ENCODE measurements at places on chromosomes 11 and 22. TPM values are rescaled to one million over a fixed set of nuclear protein-coding genes. Genes with fewer than 3 reads are reported as not detected.

MS4A12 gene
- not detected for total RNA-seq

MRGPRX4 gene
- total RNA-seq = not detected

OR52H1 gene
- 0.20 TPM for total RNA-seq

ACR gene
- not detected for total RNA-seq

FGF19 gene
- not detected for total RNA-seq

PICK1 gene
- 21.5 TPM for total RNA-seq

PRG3 gene
- total RNA-seq = not detected

- no peak for DNase-seq
Measured at GRCh38 chr11:13759050-13759449, 90.6 kb downstream of the FAR1 start.

DNA sequence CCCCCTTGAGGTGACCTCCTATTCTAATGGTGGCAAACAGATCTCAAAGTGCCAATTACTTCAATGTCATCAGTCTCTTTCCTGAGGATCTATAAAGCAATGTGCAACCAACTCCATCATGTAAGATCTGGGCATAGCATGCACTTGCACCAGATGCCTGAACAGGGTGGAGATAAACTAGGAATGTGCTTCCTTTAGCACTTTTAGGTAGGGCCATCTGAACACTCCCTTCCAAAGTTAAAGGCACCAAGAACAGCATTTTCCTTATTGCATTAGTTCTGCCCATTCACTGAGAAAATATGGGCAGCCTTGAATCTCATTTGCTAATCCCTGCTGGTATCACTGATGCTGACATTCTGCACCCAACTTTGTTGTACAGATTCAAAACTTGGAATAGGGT lies 112.0 kb downstream of the SGSM3 start:
- DNase-seq = no peak

DNA sequence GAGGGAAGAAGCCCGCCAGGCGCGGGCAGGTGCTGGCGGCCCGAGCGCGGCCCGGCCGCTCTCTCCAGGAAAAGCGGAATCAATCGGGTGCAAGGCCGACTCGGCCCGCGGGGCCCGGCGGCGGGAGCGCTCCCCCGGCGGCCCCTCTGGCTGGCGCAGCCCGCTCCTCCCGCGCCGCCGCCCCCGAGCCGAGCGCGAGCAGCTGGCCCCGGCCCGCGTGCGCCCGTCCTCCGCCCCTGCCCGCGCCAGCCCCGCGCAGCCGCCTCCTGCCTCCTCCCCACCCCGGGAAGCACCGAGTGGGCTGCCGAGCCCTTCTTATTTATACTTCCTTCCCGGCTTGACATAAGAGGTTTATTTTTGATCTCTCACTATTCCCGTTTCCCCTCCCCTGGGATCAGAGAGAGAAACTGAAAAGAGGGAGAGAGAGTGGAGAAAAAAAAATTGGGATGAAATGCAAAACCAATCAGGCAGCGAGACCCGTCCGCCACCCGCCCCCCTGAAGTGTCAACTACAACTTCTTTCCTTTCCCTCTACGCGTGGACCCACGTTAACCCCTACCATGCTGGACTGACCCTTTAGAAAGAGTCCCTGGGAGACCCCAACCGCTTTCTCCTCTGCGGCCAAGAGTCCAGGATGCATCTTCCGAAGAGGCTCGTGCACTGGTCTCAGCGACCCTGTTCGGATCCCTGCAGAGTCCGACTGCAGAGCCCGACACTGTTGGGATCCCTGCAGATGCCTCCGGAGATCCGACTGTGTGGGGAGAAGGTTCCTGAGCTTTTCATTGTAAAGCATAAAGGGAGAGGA lies at the start of gene ADAMTS8:
TSS of gene ADAMTS8 (minus strand) at position 294 of the 804 bp plus-strand sequence. CDS start 323 bp downstream, outside the sequence.
- no peak for DNase-seq

- no peak for DNase-seq
Measured at GRCh38 chr11:69414773-69415187, 66.7 kb upstream of the LINC01488 start.

DNA sequence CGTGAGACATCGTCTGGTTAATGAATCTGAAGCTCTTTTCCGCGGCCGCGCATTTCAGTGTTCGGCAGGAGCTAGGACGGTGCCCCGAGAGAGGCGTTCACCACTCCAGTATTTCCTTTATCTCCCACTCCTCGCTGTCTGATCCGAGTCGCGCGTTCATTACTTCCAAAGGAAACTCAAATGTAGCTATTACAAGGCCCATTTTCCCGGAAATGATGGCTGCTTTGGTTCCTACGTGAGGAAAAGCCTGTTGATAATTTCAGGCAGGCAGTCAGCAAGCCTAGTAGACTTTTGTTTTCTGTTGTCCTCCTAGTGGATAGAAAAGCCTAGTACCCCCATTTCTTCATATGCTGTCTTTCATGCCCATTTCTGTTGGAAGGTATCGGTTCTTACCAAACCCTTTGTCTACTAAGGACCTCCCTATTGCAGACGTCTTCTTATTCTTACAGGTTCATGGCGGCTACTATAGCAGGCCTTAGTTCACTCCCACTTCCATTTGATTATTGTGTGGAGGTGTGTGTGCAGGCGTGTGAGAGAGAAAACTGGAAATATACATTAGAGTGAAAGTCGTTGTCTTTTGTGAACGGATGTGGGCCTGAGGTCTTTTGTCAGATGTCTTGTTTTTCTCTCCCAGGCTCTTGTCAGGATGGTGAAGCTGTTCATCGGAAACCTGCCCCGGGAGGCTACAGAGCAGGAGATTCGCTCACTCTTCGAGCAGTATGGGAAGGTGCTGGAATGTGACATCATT lies 737 bp downstream of the RBM4 start:
- no peak for DNase-seq

DNA sequence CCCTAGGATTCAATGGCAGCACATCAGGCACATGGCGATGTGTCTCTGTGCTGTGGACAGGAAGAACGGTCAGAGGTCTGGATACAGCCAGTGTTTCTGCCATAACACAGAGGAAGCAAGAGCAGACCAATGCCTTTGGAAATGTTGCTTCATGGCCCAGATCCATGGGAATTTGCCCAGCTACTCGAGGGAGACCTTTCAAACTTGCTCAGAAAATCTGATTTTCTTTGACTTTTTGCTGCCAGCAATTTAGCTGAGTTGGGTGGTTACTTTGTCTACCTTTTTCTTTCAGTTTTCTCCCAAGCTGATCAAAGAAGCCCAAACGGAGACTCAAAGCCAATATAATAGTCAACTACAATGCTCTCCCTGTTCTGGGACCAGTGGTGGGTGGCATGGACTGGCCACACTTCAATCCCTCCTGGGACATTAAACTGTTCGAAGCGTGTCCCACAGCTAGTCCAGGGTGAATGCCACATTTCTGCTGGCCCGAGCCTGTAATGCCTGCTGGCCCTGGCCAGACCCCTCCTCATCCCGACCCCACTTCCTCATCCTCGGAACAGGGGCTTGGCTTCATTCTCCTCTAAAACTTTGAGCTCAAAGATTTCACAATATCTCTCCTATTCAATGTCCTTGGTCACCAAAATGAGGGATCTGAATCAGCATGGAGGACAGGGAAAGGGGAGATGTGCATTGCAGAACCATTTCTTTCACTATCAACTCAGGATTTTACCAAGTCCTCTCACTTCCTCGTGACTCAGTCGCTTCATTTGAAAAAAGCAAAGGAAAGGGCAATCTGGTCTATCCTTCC lies 93.3 kb downstream of the ABTB2 start:
- no peak for DNase-seq

DNA sequence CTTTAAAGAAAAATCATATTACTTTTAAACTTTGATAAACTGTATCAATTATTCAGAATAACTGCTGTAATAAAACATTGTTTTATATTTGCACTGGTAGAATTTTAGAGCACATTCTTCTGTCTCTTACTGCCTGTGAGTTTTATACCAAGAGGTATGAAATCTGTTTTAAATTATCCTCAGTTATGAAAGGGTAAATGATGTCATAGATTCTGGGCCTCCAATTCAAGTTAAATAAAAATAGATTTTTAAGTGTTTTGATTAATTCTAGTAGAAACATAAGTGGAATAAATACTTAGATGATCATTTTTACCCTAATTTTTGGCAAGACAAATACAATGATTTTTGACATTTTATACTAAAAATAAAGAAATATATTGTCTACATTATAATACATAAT lies 93.0 kb downstream of the GUCY1A2 start:
- DNase-seq = no peak

DNA sequence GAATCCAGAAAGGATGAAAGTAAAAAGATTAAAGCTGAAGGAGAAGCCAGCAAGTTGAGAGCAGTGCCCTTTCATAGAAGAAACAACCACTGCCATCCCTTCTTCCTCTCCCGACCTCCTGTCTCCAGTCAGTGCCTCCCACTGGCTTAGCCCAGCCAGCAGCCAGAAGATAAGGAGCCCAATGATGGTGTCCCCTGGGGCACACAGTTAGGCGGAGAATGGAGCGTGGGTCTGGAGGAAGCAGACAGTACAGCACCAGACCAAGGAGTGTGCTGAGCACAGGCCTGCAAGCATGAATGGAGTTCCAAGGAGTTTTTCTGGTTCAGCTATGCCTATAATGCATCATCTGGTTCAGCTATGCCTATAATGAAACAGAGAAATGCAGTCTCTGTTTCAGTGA lies 54.3 kb upstream of the TNRC6B start:
- DNase-seq = no peak

DNA sequence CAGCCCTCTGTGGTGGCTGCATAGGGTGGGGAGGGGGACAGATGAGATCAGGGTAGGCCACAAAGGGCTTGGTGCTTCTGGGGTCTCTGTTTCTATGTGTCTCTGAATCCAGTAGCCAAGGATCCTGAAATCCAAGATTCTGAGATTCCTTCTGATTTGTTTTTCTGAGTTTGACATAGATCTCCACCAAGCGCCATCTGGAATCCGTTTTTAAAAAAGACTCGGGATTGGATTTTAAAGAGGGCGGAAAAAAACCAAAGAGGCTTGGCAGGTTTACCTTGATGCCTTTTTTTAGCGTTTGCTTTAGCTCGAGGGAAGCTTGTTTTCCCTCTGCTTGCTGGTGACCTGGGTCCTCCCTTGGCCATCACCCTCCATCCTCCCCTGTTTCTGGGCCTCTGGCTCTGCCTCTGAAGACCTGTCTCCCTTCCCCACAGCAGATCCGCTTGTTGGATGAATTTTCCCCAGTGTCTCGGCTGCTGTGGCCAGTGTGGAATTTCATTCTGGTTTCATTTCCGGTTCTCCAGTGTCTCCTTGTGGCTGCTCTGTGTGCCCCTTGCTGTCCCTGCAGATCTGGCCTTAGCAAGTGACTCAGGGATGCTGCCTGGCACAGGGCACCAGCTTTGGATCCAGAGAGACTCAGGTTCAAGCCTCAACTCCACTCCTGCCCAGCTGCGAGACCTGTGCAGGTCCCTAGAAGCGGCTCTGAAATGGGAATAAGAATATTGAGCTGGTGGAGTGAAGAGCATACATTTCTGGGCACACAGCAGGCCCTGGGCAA lies 15.1 kb downstream of the SYNGR1 start:
- DNase-seq = no peak

- no peak for DNase-seq
Measured at GRCh38 chr11:121672630-121673487, 220.1 kb upstream of the SORL1-AS1 start.

DNA sequence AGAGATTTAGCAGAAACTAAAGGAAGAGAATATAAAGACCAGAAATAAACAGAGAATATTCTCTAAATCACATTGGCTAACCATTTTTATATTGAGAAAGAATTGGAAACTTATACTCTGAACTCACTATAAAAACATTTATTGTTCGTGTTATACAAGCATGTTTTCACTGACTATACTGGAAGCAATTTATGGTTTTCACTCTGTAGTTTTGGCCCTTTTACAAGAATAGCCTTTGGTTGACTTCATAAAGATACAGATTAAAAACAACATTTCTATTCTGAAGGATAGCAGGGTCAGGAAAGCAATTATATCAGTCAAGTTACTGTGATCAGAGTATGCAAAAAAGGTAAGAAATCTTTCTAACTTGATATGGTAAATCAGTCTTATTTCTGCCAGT lies 965.7 kb upstream of the FAT3 start:
- no peak for DNase-seq

GRCh38 chr11:16737818-16738192 lies 642 bp upstream of the C11orf58 start:
- no peak for DNase-seq

GRCh38 chr11:12200991-12201985 lies 90.9 kb downstream of the MICAL2 start:
- DNase-seq = no peak

GRCh38 chr11:2517016-2517385 lies 72.2 kb downstream of the KCNQ1 start:
- DNase-seq = no peak

GRCh38 chr11:83006877-83007330 lies 64.8 kb downstream of the RAB30 start:
- DNase-seq = no peak

DNA sequence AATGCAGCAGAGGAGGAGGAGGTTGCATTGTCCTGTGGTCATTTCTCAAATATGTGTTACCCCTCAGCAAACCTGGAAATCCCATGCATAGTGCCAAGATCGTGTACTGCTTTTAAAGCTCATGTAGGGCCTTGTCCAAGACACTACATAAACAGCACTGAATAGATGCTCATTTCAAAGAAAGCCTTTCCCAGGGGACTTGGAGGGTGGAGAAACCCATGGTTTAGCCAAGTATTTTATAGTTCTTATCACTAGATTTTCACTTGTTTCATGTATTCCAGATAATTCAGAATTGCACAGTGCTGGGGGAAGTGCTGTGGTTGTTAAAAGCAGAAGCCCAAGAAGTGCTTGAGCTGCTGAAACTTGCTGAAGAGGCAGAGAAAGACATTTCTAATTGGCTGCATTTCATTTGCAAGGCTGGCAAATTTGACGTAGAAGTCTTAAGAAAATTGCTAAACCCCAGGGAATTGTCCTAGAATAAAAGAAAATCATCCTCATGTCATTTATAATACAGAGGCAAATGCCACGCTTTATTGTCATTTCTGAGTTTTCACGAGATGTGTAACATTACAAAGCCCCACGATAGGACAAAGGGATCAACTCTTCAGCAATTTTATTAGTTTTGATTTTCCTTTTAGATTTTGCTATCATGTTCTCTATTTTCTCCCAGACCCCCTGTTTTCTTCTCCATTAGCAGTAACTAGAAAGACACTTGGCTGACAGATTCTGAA lies 20.1 kb downstream of the CSRP3 start:
- no peak for DNase-seq

GRCh38 chr22:40412441-40412840 lies 42.0 kb downstream of the SGSM3 start:
- no peak for DNase-seq

DNA sequence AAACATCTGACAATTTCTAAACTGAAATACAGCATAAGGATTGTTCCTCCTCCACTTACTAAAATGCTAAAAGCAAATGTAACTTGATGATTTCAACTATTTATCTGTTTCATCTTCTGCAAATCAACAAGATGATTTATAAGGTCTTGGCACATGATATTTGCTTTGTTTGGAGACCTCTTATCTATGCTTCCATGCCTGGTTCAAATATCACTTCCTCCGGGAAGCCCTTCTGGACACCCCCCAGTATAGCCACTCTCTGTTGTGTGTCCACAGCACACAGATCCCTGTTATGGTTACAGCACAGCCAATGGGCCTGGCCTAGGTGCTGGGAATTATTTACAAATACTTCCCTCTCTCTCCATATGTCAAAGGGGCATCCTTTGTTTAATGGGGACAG lies 114.8 kb downstream of the C11orf58 start:
- DNase-seq = no peak

GRCh38 chr11:96223083-96223482 lies 119.9 kb downstream of the MAML2 start:
- DNase-seq = no peak

Data from activated B cell treated with CpG ODN at 0.5 μM for 24 hours (primary cell).